K562 (cell line): ENCODE measurements at places on chromosomes 1 and 21.
A peak's percentile ranks its signal among the peaks of the same experiment; 100 is the strongest.

GRCh38 chr1:8009043-8010002 lies 16.8 kb downstream of the ERRFI1 start:
- no peaks in the 10 kb centered on the region for H3K27me3 ChIP-seq
- H3K36me3 ChIP-seq, result peaks cover under 1% of the 10 kb centered on the region; the same call in 1 of the 3 replicates
- H3K27ac ChIP-seq, result no peak overlapping the region
- H3K4me1 ChIP-seq, result peaks cover 23% of the 10 kb centered on the region
- H3K4me3 ChIP-seq, result no peak overlapping the region

DNA sequence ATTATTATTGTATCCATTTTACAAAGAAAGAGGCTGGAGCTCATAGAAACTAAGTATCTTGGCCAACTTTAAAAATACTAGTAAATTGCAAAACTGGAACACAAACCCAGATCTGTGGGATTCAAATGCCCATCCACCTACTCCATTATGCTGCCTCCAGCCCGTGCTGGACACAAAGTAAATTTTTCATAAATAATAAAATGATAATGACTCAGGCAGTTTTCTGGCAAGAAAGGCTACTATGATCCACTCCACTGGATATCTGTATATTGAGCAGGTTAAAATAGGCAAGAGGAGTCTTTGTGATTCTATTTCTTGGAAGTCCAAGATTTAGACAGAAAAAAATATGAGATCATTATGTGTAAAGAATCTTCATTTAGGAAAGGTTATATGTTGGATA lies 138.3 kb upstream of the DUSP10 start:
- H3K27ac ChIP-seq, result no peak overlapping the region
- H3K27me3 ChIP-seq, result no peaks in the 10 kb centered on the region
- H3K36me3 ChIP-seq, result no peaks in the 10 kb centered on the region
- no peak overlapping the region for H3K4me3 ChIP-seq

GRCh38 chr1:26993237-26994019 lies at the start of gene TRNP1:
TSS of gene TRNP1 (plus strand) at chr1:26993692. CDS start at chr1:26993787, 95 bp downstream.
- H3K4me3 ChIP-seq, result peak within 1 kb of the TSS; percentile 52
- peaks cover 9% of the 10 kb centered on the region; the same call in 2 of the 3 replicates for H3K27me3 ChIP-seq

DNA sequence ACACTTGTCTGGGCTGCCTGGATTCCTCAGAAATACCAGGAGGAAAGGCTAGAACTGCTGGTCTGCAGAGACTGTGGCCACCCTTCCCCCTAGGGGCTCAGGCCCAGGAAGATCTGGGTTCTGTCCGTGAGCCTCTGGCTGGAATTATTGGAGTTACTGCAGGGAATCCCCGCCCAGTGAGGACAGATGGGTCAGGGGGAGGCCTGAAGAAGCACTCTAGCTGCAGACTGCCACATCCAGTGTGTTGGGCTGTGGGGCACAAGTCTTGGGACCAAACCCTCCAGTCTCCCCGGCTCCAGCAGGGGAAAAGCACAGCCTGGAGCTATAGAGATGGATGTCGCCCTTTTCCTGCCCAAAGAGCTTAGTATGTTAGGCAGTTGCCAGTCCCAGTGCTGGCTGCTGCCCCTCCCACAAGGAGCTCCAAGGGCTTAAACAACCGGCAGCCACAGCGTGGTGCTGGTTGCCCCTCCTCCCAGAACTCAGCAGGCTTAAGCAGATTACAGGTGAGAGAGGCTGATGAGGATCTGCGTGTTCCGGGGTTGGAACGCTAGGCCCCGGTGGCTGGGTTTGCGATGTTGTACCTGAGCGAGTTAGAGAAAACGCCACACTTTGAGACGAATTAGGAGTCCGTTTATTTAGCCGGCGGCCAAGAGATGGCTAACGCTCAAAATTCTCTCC lies 255.5 kb upstream of the LRRC7 start:
- no peak overlapping the region for H3K4me3 ChIP-seq
- H3K27ac ChIP-seq, result no peak overlapping the region
- H3K4me1 ChIP-seq, result no peaks in the 10 kb centered on the region
- H3K27me3 ChIP-seq, result no peaks in the 10 kb centered on the region
- no peaks in the 10 kb centered on the region for H3K36me3 ChIP-seq

- H3K27ac ChIP-seq, result no peak overlapping the region
- H3K27me3 ChIP-seq, result no peaks in the 10 kb centered on the region
- H3K4me1 ChIP-seq, result no peaks in the 10 kb centered on the region
- no peak for DNase-seq
- H3K4me3 ChIP-seq, result no peak overlapping the region
- no peaks in the 10 kb centered on the region for H3K36me3 ChIP-seq
These were observed 43.8 kb downstream of the USH2A start for GRCh38 chr1:216379441-216379840.

GRCh38 chr1:221910222-221910621 lies 168.3 kb upstream of the DUSP10 start:
- no peaks in the 10 kb centered on the region for H3K27me3 ChIP-seq
- no peaks in the 10 kb centered on the region for H3K4me1 ChIP-seq
- H3K27ac ChIP-seq, result no peak overlapping the region
- no peak overlapping the region for H3K4me3 ChIP-seq
- H3K36me3 ChIP-seq, result no peaks in the 10 kb centered on the region

GRCh38 chr1:44924835-44925464 lies 61.4 kb downstream of the EIF2B3 start:
- no peaks in the 10 kb centered on the region for H3K27me3 ChIP-seq
- DNase-seq, result no peak
- peaks cover 41% of the 10 kb centered on the region for H3K36me3 ChIP-seq
- no peak overlapping the region for H3K4me3 ChIP-seq
- no peaks in the 10 kb centered on the region for H3K4me1 ChIP-seq

DNA sequence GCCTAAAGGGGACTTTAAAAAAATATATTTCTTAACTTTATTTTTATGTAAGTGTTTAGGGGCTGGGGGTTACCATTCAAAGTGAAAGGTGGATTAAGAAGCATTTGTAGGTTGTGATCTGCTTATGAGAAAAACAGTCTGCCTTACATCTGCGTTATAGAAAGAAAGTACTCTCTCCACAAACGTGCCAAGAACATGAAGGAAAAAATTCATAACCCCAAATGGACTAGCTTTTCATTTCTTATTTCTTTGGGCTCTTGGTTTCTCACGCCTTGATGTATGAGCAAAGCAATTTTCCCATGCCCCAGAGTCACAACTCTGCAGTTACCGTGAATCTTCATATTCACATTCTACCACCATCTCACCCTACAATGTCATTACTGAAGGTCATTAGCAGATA lies 1165.1 kb upstream of the ADGRL4 start:
- H3K27me3 ChIP-seq, result no peaks in the 10 kb centered on the region
- no peak for DNase-seq
- H3K4me3 ChIP-seq, result no peak overlapping the region
- no peaks in the 10 kb centered on the region for H3K36me3 ChIP-seq
